ENCODE measurements at places on chromosomes 12 and 14.

DNA sequence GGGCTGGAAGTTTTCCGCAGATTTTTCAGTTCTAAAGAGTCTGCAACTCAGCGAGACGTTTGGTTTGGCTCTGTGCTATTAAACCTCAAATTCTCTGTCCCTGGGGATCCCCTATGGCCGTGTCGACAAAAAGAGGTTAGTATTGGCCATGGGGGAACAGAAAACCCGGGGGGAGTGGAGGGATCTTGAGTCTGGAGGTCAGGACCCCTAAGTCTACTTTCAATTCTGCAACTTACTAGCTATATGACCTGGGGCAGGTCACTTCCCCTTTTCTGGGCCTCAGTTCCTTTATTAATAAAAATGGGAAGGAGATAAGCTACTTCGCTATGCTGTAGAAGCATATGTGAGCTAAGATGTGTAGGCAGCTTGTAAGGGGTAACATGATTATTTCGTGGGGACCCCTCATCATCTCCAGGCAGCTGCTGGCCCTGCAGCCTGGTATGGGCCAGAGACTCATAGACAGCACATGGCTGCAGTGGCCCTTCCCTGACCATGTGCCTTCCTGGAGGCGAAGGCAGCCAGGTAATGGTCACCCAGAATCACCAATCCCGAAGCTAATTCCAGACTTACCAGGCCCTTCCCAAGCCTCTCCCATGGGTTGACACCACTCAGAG lies 8.6 kb downstream of the ASB2 start:
- DNase-seq, result no peak

- DNase-seq, result no peak
Measured at GRCh38 chr14:36181417-36181816, 4.9 kb upstream of the PTCSC3 start.

- peak; percentile 42 for DNase-seq
Measured at GRCh38 chr14:106459971-106460730, 933.8 kb downstream of the TMEM121 start.

- no peak for DNase-seq
Measured at GRCh38 chr14:99720941-99721791, 37.1 kb downstream of the CYP46A1 start.

GRCh38 chr14:74109369-74109768 lies 24.6 kb downstream of the LIN52 start:
- DNase-seq, result no peak

DNA sequence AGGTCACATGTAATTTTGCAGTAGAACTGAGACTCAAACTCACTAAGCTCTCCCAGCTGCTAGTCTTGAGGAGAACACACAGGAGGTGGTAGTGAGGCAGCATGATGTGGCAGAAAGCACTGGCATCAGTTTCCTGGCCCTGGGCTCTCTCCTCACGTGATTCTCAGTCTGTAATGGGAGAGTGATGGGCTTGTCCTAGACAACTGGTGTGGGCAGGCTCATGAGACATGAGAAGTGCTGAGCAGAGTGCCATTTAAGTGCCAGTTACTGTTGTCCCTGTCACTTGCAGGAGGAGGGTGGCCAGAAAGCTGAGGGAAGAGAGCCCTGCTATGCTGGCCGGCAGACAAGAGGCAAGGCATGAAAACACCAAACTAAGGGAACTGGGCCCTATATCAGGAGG lies 48.5 kb upstream of the OVCH1 start:
- DNase-seq, result no peak

DNA sequence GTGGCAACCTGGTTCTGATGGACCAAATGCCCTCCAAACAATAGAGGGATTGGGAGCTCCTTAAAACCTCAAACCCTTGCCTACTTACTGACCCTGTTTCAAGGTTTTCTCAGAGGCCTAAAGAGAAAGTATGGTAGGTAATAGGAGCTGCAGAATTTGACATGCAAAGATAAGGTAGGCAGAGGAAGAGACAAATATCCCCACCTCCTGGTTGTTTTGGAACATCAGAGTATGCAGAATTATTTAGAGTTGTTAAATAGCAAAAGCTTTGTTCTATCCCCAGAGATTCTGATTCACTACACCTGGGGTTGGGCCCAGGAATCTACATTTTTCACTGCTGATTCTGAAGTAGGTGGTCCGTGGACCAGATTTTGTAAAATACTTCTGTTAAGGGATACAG lies 421.2 kb downstream of the SOX5 start:
- DNase-seq, result no peak

DNA sequence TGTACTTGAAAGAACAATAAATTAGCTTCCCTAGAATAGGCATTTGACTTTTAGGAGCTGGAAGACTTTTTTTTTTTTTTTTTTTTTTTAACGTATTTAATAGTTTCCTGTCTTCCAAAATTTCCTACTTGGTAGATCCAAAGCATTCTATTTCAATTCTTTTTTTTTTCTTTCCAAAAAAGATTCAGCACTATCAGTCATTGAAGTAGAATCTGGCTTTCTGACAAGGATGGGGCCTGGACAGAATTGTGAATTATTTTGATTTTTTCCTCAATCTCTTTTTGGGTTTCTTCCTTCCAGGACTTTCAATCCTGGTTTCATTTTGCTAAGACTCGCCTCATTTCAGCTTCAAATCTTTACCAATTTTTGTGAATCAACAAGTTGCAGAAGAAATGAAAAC lies 21.2 kb downstream of the GNG2 start:
- no peak for DNase-seq

DNA sequence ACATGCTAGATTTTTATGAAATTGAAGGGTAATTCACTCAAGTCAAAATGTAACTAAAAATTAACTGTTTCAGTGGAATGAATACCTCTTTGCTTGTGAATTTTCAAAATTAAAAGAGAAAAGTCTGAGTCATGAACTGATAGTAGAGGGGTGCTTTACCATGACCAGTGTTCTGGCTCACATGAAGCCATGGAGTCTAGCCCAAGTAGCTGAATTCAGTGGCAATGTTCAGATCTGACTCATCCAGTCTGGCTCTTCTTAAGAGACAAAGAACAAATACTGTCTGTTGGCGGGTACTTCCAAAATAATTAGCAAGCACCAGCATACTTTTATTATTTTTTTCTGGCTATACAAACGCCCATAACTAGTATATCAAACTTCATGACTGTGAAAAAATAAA lies 366.3 kb upstream of the GARIN6 start:
- no peak for DNase-seq

- DNase-seq, result peak; percentile 11
Measured at GRCh38 chr14:103716091-103716801, 636 bp downstream of the ZFYVE21 start.

DNA sequence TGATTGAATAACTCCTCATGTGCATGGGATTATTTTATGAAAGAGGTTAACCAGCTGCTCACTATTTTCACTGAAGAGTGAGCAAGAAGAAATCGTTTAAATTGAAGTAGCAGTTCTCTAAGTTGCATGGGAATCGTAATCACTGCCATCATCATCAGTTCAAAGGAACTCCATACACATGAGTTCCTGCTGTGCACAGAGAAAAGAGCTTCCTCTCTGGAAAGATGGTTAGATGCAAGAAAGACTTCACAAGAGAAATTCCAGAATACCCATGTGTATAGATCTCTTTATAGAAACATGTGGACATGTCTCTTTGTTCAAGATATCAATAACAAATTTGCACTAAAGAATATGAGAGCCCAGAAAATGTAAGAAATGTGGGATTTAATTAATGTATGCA lies 291.3 kb downstream of the PDZRN4 start:
- no peak for DNase-seq

GRCh38 chr12:93234641-93235040 lies 143.1 kb upstream of the NUDT4 start:
- DNase-seq, result no peak

DNA sequence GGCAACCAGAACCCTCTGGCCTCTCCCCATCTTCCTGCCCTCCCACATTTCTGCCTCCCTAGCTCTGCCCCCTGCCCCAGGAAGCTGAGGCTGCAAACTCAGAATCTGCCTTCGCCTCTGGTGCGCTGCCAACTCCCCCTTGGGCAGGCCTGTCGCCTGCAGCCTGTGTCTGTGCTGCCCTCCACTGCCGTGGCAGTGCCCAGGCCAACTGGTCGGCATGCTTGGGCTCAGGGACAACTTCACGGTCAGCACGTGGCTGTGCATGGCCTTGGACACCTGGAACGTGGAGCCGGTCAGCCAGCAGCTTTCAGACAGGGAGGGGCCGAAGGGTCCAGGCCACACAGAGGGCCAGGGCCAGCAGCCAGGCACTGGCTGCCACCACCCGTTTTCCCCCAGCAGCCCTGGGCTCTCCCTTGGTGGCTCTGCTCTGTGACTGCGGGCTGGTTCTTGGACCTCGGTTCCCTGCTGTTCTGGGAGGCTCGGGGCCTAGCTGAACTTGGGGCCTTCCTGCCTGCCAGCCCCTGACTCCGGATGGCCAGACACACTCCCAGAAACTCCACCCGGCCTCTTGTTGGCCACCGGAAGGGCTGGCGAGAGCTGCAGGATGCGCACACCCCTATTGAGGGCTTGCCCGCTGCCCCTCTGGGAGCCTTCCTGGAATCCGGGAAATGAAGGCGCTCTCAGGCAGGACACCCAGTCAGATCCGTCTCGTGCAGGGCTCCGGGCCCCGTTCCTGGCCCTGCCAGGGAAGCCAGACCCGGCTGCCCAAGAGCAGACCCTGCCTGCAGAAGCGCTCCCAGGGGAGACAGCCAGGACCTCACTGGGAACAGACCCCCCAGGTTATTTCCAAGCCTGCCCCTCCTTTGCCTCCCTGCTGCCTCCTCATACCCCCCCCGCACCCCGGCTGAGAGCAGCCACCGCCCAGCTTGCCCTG lies 34.2 kb upstream of the PPP1R13B start:
- no peak for DNase-seq

DNA sequence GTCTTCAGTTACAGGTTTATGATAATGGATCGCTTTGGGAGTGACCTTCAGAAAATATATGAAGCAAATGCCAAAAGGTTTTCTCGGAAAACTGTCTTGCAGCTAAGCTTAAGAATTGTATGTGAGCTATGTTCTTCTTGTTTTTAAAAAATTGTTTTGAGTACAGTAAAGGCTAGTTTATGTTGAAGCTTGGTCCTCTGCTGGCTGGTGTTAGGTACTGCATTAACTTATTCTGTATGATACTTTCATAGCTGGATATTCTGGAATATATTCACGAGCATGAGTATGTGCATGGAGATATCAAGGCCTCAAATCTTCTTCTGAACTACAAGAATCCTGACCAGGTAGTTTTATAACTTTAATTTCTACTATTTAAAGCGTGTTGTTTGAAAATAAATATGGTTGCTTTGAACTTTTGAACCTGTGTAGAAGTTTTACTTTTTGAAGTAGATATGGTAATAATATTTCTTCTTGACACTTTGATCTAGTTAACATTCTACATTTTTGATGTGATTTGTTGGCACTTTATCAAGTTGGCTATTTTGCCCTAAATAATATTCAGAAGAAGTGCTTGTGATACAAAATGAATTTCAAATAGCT lies 55.7 kb downstream of the VRK1 start:
- no peak for DNase-seq

DNA sequence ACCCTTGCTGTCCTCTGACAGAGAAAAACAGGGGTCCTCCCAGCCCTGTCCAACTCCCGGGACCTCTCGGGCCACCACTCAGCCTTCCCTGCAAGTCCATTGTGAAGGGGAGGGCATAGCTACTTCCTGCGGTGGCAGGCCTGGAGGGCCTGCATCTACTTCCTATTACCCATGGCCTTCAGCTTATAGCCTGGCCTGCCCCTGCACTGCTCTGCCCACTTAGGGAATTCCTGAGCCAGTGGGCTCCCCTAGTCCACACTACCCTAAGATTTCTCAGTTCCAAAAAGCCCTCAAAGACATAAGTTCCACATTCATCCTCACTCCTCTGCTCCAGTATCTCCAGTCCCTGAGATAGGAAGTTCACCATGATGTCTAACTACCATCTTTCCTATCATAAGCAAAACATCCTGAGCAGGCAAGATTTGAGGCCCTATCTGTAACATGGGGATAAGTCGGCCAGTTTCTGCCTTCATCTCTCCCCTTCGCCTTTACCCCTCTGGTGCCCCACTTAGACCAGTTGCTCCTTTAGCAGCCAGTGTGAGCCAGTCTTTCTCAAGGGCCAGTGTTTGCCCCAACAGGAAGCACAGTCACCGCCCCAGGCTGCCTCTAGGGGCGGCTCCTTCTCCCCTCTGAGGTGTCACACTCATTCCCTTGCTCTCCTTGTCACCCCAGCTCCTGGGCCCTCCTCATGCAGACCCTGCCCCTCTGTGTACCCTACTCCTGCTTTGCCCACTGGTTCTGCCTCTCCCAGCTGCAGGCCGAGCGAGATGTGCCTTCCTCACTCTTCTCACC lies 10.9 kb downstream of the HDAC7 start:
- no peak for DNase-seq

DNA sequence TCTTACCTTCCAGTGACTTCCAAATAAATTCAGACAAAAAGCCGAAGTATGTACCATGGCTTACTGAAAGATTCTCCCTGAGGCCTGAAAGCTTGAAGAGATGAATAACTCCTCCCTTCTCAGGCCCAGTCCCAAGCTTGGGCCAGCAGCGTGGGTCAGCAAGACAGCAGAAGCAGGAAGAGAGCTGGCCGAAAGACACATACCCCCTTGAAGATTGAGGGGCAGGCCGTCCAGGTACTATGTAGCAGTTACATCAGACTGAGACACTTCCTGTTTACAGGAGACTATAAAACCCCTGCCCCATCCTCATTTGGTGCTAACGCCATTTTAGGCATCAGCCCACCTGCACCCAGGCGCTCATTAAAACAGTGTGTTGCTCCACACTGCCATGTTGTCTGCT lies 15.0 kb downstream of the NDUFA12 start:
- DNase-seq, result no peak

DNA sequence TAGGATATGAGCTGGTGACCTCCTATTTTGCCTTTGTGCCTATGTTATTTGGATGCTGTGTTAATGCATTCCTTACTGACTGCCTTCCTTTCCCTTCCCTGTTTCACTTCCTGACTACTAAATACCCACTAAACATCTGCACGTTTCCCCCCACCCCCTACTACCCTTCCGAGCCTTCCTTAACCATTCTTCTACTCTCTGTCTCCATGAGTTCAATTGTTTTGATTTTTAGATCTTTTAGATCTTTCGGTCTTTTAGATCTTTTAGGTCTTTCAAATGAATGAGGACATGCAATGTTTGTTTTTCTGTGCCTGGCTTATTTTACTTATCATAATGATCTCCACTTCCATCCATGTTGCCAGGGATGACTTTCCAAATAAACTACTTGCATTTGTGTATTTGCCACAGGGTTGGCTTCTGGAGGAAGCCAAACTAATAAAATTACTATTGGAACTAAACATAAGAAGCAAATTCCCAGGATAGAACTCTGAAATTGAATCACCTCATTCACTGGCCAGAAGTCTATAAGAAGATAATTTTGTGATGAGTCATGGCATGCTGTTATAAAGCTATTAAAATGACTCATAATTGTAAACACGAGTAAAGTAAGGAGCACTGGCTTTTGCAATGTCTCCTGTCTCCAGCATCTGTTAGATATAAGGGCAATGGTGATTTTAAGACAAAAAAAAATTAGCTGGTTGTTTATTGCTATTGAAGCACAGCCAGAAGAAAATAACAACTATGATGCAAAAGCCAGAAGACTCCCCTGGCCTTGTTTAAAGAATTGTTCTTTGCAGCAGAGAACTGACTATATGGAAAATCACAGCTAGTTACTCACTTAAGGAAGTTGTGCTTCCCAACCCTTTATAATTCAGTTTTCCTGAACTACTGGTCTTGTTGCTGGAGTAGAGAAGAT lies 586.3 kb downstream of the LRFN5 start:
- no peak for DNase-seq

- DNase-seq, result no peak
Measured at GRCh38 chr14:21454843-21455544, 929 bp downstream of the CHD8 start.

GRCh38 chr12:93115198-93115601 lies 186.1 kb upstream of the EEA1 start:
- DNase-seq, result no peak

GRCh38 chr12:15527201-15528080 lies 205.1 kb downstream of the PTPRO start:
- DNase-seq, result no peak

- DNase-seq, result no peak
Measured at GRCh38 chr12:91127306-91127705, 16.0 kb upstream of the LUM start.
